ENCODE measurements at places on chromosomes 13 and 19.

- DNase-seq: no peak
Measured at GRCh38 chr19:57351867-57352266, 796 bp downstream of the ZNF304 start.

GRCh38 chr19:47713046-47714021 is at the start of gene EHD2:
EHD2 (plus strand) TSS chr19:47713422; CDS start chr19:47716613, 3,191 bp downstream.
- no peak for DNase-seq

DNA sequence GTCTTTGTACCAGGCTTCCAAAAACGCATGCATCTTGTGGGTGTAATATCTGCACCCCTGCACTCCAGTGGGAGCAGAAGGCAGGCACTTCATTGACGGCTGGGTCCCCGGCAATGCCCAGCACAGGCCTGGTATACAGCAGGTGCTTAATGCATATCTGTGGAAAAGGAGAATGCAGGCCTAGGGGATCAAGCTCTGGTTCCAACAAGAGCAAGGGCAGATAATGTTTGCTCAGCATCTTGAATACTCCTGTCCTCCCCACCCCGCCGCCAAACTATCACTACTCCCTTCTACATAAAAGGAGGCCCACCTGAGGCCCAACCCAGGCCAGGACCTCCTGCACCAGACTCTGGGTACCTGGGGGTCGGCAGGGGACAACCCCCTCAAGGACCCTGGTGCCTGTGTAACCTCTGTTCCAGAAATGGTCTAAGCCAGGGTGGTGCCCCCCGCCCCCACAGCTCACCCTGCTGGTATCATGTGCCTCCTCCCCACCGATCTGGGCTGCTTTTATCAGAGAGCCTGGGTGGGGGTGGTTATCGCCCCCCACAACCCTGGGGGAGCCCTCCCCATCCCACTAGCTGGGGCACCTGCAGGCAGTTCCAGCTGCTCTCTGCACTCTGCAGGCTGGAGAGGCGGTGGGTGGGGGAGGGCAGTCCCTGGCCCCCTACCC is 4.8 kb downstream of the KLF16 start:
- DNase-seq: no peak

DNA sequence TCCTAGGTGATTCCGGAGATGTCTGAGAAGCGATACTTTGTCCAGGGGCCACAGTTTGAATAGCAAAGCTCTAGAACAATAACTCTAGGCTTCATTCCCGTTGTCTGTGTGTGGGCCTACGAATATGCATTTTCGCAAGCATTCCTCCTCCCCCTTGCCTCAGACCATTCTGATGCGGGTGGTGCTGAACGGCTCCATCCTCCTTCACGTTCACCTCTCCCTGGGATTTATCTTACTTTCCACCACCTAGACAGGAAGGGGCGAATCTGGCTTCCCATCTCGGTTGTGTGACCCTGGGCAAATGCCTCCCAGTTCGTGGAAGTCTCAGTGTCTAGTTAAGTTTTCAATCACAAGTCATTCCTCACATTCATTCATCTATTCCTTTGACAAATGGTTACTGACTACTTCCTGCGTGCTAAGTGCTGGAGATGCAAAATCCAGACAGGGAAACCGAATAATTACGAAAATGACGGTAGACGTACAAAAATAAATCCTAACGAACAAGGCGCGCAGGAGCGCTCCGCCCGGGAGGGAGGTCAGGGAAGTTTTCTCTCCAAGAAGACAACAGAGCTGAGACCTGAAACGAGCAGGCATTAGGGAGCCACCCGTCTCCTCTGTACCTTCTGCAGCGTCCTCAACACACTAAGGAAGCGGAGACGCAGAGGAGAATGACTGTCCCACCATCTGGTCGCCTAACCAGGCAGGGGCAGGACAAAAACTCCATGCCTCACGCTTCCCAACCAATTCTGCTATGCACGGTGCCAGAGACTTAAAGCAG is 1.3 kb upstream of the CNOT3 start:
- DNase-seq: no peak

DNA sequence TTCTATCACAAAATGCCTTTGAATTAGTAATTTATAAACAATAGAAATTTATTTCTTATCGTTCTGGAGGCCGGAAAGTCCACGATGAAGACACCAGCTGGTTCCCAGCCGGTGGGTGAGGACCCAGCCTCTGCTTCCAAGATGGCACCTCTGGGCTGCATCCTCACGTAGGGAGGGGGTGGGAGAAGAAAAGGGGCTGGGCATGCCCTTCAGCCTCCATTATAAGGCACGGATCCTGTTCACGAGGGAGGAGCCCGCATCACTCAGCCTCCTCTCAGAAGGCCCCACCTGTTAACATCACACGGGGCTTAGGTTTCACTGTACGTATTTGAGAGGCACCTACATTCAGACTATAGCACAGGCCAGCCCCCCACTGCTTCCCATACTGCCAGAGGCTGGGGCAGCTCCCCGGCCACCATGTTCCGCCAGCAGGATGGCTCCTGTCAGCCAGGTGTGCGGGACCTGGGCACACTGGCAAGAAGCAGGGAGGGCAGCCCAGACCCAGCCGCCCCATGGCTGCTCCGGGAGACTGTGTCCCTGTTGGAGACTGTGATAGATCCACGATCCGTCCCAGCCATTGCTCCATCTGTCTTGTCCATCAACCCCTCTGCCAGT is 131.6 kb downstream of the SOX1 start:
- DNase-seq: no peak

GRCh38 chr19:22625266-22626035 is 8.7 kb upstream of the ZNF492 start:
- no peak for DNase-seq

- no peak for DNase-seq
Measured at GRCh38 chr19:15374105-15374651, 5.4 kb downstream of the AKAP8 start.

GRCh38 chr13:66723576-66723975 is 506.6 kb downstream of the PCDH9 start:
- DNase-seq: no peak

DNA sequence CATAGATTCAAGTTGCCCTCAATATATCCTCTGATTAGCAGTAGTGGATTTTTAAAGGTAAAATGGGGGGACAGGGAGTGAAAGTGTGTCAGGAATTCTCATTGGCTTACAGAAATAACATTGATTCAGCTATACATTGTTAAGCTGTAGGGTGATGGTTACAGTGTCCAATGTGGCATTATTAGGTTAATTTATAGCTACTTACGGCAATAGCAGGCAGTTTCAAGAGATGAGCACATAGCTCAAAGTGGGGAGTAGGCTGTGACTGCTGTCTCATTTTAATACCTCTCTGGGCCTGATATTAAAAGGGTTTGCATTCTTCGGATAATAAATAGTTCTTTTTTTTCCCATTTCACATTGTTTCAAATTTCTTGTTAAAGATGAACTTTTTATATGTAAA is 34.6 kb downstream of the PAN3 start:
- no peak for DNase-seq

GRCh38 chr19:35352448-35353304 is 5.0 kb downstream of the FFAR1 start:
- DNase-seq: no peak

DNA sequence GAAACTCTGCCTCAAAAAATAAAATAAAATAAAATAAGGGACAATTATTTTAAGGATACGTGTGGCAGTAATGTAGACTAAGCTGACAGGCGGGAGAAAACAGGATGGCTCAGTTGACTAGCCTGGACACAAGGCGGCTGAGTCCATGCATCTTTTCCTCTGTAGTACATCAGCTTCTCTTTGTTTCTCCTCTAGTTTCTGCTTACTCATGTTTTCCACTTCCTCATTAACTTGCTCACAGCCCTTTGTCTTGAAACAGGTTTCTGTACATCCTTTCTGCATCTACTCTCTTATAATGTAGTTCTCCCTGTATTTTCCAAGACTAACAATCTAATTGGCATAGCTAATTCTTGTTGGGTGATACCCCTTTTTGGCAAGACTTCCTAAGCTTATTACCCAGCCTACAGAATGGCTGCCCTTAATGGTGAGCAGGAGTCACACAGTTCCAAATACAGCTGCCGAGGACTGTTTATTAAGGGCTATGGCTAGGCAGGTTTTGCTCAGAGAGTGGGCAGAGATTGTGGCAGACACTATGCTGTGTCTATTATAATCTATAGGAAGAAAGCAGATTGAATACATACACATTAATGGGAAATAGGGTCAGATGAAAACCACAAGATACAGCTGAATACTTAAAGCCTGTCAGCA is 58.7 kb upstream of the KLF5 start:
- DNase-seq: no peak

DNA sequence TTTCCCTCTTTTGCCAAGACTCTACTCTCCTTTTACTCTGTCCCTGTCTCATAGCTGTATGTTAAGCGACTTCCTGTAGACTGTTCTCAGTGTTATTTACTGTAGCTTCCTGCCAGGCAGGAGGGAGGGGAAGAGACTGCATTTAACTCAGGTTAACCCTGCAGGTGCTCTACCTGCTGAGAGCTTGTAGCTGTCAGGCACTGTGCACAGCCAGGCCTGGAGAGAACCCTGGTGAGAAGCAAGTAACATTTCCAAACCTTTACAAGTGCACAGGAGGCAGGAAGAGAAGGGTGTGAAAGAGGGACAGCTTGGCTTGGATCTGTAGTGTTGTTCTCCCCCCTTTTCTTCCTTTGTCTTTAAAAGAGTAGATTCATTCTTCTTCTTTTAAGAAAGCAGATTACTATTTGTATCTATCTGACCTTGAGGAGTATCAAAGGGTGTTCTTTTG is 167.1 kb downstream of the LMO7 start:
- DNase-seq: no peak

- DNase-seq: no peak
Measured at GRCh38 chr19:48992581-48993174, 431 bp downstream of the GYS1 start.

- DNase-seq: no peak
Measured at GRCh38 chr13:23912469-23912868, 15.2 kb upstream of the C1QTNF9B start.

- DNase-seq: no peak
Measured at GRCh38 chr13:98511435-98511834, 65.5 kb downstream of the STK24 start.

Data from esophagus squamous epithelium (tissue), 5 donors.